ENCODE measurements at places on chromosomes 1 and 21. TPM values are rescaled to one million over a fixed set of nuclear protein-coding genes. Genes with fewer than 3 reads are reported as not detected.
A peak's percentile ranks its signal among the peaks of the same experiment; 100 is the strongest.

DNA sequence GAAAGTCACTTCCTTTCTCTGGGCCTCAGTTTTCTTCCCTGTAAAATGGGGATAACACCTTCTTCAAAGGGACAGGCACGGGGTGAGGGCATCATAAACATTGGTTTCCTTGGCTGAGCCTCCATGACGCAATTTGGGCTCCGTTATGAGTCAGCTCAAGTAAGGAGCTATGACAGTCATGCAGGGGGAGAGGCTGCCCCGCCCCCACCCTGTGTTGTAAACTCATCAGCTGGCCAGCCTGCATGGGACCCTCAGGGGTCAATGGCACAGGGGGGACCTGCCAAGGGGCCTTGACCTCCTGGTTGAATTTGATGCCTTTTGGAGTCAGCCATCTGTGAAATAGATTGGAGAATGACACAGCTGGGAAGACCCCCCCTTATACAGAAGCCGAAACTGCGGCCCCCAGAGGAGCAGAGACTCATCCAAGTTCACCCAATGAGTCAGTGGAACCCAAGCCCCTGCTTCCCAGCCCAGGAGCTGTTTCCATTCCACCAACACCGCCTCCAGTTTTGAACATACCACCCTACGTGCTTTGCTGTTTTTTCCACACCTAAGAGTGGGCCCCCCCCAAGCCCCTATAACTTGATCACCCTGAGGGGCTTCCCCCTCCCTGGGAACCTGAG, 36.8 kb upstream of the RUNX3 start:
- no peak overlapping the region for H3K4me3 ChIP-seq
- H3K36me3 ChIP-seq: no peaks in the 10 kb centered on the region
- H3K27me3 ChIP-seq: no peaks in the 10 kb centered on the region
- DNase-seq: no peak

DNA sequence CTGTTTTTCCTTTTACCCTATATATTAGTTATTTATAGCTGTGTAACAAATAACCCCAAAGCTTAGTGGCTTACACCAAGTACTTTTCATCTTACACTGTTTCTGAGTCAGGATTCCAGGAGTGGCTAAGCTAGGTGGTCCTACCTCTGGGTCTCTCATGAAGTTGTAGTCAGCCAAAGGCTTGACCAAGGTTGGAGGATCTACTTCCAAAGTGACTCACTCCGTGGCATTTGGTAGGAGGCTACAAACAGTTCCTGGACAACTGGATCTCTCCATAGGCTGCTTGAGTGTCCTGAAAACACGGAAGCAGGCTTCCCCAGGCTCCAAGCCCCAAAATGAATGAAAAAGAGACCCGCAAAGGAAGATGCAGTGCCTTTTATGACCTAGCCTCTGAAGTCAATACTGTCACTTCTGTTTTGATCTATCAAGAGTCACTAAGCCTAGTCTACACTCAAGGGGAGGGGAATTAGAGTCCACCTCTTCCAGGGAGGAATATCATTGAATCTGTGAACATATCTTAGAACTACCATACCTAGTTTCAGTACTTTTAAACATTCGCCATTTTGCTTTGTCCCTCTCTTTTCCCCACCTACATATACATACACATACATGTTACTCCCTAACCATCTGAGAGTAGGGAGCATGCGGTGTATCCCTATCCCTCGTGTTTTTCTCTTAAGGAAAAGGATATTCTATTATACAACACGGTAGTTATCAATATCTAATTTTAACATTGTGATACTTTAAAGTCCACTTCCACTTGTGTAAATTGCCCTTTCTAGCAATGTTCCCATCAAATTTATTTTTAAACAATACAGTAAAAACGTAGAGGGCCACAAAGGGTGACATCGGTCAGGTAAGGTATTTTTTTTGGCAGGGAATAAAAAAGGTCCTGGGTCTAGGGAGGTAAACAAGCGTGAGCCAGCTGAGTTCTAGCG, 67.2 kb downstream of the SLC35A3 start:
- H3K4me1 ChIP-seq: peaks cover 4% of the 10 kb centered on the region
- DNase-seq: no peak
- no peaks in the 10 kb centered on the region for H3K36me3 ChIP-seq
- no peak overlapping the region for H3K27ac ChIP-seq
- H3K4me3 ChIP-seq: peak overlapping the region; percentile 94

Gene RGS7
- not detected for total RNA-seq

- H3K36me3 ChIP-seq: no peaks in the 10 kb centered on the region
- H3K27ac ChIP-seq: no peak overlapping the region
- H3K27me3 ChIP-seq: no peaks in the 10 kb centered on the region
- no peak overlapping the region for H3K4me3 ChIP-seq
- no peak for DNase-seq
- peaks cover 16% of the 10 kb centered on the region for H3K4me1 ChIP-seq
These were observed 61.3 kb downstream of the MORN1 start for GRCh38 chr1:2330035-2330434.

DNA sequence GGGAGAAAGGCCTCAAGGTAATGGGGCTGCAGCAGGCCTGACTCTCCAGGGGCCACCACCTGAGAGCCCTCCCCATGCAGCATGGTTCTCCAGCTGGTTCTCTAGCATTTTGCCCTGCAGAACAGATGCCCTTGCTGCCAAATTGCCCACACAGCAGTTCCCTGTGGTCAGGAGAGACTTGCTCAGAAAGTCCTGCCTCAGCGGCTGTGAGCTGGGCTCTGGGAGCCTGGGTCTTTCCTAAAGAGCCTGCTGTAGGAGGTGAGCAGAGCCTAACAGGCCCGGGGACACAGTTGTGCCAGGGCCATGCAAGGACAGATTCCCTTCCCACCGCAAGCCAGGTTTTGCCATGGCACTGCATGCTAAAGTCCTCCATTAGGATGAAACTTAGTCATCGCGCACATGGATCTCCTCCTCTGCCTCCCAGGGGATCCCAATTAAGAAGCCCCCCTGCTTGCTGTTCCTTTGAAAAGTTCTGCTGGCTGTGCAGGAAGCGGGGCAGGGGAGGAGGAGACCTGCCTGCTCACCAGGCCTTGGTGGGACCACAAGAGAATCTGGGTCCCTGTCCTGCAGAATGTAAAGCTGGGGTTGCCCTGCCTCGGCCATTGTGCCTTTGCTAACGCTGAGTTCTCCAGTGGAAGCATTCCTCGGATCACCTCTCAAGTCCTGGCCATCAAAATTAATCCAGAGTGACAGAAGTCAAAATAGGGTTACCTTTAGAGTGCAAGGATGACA, 21.4 kb downstream of the TEX35 start:
- no peaks in the 10 kb centered on the region for H3K36me3 ChIP-seq
- H3K4me3 ChIP-seq: no peak overlapping the region
- H3K4me1 ChIP-seq: no peaks in the 10 kb centered on the region

Gene VAV3
- 0.64 TPM for total RNA-seq

DNA sequence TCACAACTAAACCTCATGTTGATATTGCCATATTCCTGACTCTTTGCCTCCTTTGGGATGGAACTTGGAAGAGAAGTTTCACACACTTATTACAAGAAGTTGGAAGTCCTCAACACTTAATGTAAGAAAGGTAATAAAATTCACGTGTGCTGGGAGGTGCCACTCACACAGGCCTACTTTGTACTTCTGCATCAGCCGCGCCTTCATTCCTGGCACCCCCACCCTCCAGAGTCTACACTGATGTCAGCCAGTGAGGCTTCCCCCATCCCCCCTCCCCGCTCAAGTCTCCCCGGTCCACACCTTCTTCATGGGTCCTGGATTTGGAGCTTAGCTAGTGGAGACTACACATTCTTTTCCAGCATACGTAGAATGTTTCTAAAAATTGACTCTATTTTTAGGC, 24.8 kb upstream of the SLC45A1 start:
- no peak overlapping the region for H3K4me3 ChIP-seq
- no peaks in the 10 kb centered on the region for H3K36me3 ChIP-seq
- no peak for DNase-seq
- peaks cover 7% of the 10 kb centered on the region for H3K4me1 ChIP-seq
- no peak overlapping the region for H3K27ac ChIP-seq

DNA sequence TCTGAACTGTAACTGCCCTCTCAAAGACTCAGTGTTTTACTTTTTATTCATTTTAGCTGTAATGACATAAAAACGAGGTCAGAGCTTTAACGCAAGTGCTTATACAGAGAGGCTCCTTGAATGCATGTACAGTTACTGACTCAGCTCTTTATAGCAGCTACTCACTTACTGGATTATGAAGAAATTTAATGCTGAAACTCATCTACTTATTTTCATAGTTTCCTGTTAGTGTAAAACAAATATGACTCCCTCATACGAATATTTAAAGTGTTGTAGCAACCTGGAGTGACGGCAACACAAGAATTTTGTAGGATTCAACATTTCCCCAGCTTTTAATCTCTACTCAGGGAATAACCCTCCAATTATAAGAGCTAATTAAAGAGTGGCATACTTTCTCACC, 32.7 kb downstream of the ADSS2 start:
- H3K4me3 ChIP-seq: no peak overlapping the region
- no peak overlapping the region for H3K27ac ChIP-seq
- H3K27me3 ChIP-seq: no peaks in the 10 kb centered on the region
- H3K4me1 ChIP-seq: no peaks in the 10 kb centered on the region

Gene BEND5
- total RNA-seq: 3.4 TPM

DNA sequence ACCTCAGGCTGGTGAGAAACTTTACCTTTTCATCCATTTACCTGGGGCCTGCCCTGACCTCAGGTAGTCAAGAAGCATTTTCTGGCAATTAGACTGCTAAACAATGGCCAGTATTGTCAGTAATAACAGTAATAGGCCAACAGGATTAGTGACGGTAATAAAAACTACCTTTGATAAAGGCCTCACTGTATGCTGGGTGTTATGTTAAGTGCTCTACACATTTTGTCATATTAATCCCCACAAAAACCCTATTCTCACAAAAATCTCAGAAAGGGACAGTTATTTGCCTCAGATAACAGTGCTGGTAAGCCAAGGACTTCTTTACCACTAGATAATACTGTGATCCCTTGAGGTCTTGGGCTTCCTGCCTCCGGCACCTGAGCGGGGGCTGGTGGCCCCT, 191.4 kb downstream of the FOXD2 start:
- H3K27me3 ChIP-seq: no peaks in the 10 kb centered on the region
- no peak overlapping the region for H3K4me3 ChIP-seq
- no peak for DNase-seq
- H3K4me1 ChIP-seq: no peaks in the 10 kb centered on the region

GRCh38 chr21:43851593-43851992, 13.4 kb upstream of the AGPAT3 start:
- DNase-seq: no peak
- no peak overlapping the region for H3K4me3 ChIP-seq
- no peaks in the 10 kb centered on the region for H3K36me3 ChIP-seq
- H3K27me3 ChIP-seq: no peaks in the 10 kb centered on the region
- no peaks in the 10 kb centered on the region for H3K4me1 ChIP-seq

GRCh38 chr1:38840281-38840680, 19.3 kb downstream of the RRAGC start:
- H3K36me3 ChIP-seq: peaks cover 58% of the 10 kb centered on the region
- H3K4me3 ChIP-seq: no peak overlapping the region
- H3K4me1 ChIP-seq: no peaks in the 10 kb centered on the region

DNA sequence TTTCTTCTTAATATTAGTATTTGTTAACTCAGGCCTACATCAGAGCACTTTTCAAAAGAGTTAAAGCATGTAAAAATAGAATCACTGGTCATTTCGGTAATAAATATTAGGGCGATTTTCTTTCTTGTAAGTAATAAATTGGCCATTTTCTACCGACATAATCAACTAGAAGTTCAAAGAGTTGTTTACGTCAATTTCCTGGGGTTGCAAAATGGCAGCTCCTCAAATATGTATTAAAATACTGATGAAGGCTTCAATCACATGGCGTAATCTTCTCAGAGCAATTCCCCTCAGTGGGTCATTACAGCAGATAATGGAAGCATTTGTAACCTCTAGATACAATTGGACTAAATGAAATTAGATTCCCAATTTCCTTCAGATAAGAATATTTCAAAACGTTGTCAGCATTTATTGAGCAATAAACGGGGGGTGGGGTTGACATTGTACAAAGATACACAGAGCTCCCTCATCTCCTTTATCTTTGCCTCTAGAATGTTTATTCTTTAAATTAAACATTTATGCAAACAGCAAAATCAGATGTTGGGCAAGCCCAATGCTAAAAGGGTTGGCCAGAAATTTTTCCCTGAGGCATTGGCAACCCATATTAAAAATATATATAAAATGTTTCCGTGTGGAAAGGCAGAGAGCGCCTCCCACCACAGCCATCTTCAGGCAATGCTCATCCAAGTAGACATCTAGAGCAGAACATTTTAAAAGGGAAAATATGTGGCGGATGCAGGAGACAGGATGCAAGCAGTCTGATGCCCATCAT, 240.6 kb downstream of the NCAM2 start:
- H3K4me1 ChIP-seq: no peaks in the 10 kb centered on the region
- no peaks in the 10 kb centered on the region for H3K27me3 ChIP-seq
- no peak for DNase-seq
- H3K36me3 ChIP-seq: no peaks in the 10 kb centered on the region

DNA sequence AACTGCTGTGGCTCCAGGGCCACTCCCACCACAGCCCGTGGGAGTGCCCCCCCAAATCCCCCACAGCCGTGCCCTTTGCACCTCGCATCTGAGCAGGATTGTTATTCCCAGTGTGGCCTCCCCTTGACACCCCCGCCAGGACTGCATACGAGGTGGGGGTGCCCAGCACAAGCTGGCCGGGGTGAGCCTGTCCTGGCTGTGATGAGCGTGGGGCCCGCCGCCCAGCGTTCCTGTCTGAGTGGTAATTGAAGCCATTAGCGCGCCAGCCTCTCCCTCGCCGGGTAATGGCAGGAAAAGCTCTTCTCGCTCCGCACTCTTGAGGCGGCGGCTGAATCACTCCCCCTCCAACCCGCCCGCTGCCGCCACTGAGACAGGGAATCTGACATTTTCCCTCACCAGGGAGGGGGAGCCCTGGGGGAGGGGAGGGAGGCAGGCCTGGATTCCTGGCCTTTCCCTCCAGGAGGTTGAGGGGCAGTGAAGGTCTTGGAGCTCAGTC, 27.7 kb downstream of the PTPRF start:
- H3K4me1 ChIP-seq: peaks cover 6% of the 10 kb centered on the region
- no peaks in the 10 kb centered on the region for H3K27me3 ChIP-seq
- peaks cover 6% of the 10 kb centered on the region for H3K36me3 ChIP-seq

Gene NUDC
- 19.2 TPM for total RNA-seq

- H3K4me1 ChIP-seq: no peaks in the 10 kb centered on the region
- no peak overlapping the region for H3K27ac ChIP-seq
- no peak for DNase-seq
- H3K4me3 ChIP-seq: no peak overlapping the region
- H3K27me3 ChIP-seq: no peaks in the 10 kb centered on the region
- H3K36me3 ChIP-seq: no peaks in the 10 kb centered on the region
These were observed 544.3 kb downstream of the KCNT2 start for GRCh38 chr1:196063952-196064351.

- no peaks in the 10 kb centered on the region for H3K4me1 ChIP-seq
- no peak overlapping the region for H3K4me3 ChIP-seq
- H3K27me3 ChIP-seq: no peaks in the 10 kb centered on the region
These were observed 50.2 kb upstream of the LHX8 start for GRCh38 chr1:75083848-75084514.

All from ascending aorta (tissue), 2 donors.